ENCODE measurements at places on chromosomes 11 and 22.
A peak's percentile ranks its signal among the peaks of the same experiment; 100 is the strongest.

DNA sequence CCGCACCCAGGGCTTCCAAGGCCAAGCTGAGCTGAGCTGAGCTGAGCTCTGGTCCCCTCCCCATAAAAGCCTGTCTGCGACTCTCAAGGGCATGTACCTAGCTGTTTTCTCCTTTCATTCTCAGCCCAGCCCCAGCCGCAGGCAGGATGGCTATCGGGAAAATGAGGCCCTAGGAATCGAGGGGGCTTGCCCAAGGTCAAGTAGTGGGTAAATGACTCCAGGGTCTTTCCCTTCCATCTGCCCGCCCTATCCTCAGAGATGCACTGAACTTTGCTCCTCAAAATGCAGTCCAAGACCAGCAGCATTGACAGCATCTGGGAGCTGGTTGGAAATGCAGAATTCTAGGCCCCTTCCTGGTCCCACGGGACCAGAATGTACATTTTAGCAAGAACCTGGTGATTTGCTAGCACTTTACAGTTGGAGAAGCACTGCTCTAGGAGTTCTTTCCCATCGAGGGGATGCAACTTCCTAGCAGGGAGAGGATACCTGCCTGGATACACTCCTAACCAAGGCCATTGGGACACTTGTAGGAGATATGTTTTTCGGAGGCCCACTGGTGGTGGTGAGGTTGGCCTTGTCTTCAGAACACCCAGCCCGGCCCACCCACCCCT lies 43.2 kb upstream of the ACCSL start:
- no peak for DNase-seq

GRCh38 chr22:29147331-29147899 lies 58.3 kb upstream of the EMID1 start:
- DNase-seq, result no peak

- no peak for DNase-seq
Measured at GRCh38 chr11:44708523-44709280, 18.1 kb upstream of the TSPAN18 start.

- no peak for DNase-seq
Measured at GRCh38 chr11:67073908-67074307, 17.3 kb downstream of the RHOD start.

- no peak for DNase-seq
Measured at GRCh38 chr11:12968826-12969225, 40.3 kb upstream of the RASSF10 start.

DNA sequence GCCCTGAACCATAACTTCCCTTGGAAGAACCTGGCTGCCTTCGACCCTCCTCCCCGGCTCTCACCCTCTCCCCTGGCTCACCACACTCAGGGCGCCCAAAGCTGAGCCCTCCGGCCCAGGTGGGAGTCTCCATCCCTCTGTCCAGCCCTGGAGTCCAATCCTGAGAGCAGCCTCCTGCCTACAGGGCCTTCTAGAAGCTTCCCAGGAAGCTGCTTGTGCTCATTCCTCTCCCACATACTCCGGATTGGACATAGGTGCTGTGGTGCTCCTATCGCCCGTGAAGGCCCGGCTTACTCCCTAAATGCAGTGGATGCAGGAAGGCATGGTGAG lies 1332.0 kb downstream of the BRD1 start:
- DNase-seq, result no peak

GRCh38 chr11:26134481-26135355 lies 197.2 kb upstream of the ANO3 start:
- DNase-seq, result no peak

DNA sequence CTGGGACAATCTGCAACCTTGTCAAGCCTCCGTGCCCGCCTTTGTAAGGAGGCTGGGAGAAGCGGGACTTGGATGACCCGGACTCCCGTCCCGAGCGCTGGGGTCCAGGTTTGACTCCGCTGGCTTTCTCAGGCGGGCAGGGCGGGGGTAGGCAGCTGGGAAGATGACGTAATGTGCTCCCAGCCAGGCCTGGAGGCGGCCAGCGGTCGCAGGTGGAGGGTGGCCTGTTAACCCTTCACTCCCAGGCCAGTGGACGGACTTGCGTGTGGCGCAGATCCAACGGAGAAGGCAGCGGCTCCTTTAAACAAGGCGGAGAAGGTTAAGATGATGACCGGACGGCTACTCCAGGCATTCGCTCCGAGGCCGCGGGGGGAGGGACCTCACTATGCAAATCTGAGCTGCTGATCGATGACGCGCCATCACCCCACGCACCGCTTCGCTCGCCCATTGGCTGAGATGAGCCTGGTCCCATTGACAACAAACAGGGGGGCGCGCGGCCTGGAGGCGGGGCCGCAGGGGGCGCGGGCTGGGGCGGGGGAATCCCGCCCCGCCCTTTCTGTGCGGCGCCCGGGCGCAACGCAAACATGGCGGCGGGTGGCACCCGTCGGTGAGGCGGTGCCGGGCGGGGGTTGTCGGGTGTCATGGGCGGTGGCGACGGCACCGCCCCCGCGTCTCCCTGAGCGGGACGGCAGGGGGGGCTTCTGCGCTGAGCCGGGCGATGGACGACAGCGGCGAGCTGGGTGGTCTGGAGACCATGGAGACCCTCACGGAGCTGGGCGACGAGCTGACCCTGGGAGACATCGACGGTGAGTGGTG lies at the start of gene SREBF2:
Gene SREBF2, plus strand, starts transcription at position 553 of the 816 bp plus-strand sequence. Its CDS starts 166 bp downstream, at position 719.
- DNase-seq, result peak; percentile 100

- no peak for DNase-seq
Measured at GRCh38 chr11:44255406-44256071, 54.4 kb downstream of the ALX4 start.

GRCh38 chr11:69956669-69957190 lies 121.4 kb upstream of the ANO1 start:
- DNase-seq, result no peak

GRCh38 chr11:18100926-18101656 lies 4.8 kb downstream of the SAAL1 start:
- no peak for DNase-seq

DNA sequence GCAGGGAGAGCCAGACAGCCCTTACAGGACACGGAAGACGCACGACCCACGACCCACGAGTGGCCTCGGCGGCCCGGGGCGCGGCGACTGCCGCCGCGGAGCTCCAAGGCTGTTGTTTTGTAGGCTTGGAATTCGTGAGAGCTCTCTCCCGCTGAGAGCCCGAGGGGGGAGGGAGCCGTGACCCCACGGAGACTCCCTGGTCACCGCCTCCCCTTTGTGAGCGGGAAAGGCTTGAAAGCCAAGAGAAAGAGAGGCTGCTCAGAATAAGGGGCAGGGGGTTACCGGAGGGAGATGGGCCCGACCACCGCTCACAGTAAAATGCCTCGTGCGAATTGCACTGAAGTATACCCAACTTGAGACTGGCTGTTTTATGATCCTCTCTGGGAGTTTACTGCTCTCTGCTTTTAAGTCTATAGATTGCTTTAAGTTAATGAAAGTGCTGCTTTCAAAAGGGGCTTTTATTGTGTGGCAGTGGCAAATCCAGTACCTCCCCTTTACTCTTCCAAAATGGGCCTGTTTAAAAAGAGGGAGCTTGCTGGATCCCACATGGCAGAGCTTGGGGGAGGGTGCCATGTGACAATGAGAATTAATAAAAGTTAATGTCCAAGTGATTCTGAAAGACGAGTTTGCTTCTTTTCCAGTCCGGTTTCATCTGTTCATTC lies 2.9 kb downstream of the PKNOX2 start:
- DNase-seq, result no peak

DNA sequence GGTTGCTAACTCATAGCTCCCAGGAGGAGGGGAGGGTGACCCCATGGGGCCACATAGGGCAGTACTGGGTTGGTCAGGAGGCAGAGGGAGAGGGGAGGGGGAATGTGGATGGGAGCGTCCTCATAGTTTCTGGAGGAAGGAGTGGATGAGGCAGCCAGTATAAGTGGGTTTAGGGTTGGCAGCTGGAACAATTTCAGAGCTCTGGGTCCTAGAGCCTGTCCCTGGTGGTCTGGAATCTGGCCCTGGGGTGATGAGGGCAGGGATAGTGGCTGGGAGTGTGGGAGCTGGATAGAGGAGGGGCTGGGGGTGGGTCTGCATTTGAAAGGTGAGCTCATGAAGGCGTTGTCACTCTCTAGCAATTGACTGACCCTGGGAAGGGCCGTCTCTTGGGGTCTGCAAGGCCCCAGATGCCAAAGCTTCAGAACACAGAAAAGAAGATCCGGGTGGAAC lies 5.3 kb upstream of the MRGPRG start:
- no peak for DNase-seq

GRCh38 chr11:17635551-17635938 lies 83.8 kb upstream of the MYOD1 start:
- no peak for DNase-seq

DNA sequence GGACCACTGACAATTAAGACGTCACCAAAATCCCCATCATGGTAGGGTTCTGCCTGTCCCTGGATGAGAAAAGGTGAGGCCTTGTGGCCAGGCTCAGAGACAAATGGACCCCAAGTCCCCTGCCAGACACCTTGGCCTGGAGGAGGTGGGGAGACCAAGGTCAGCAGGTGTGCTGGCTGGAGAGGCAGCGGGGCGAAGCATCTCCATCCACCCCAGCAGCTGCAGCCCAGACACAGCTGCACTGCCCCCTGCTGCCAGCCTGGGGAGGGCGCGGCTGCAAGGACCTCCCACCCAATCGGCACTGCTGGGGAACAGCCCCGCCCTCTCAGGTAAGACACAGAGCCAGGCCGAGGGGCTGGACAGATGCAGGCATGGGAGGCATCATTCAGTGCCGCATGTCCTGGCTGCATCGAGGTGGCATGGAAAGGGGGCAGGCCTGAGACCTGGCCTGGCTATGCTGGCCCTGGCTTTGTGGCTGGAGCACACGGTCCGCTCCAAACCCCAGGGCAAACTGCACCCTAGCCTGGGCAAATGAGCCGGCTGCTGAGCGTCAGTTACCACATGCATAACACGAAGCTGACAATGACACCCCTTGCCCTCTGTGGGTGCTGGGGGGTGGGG lies 12.2 kb upstream of the MFNG start:
- no peak for DNase-seq

GRCh38 chr11:1876361-1877063 lies 15.2 kb downstream of the PRR33 start:
- DNase-seq, result peak; percentile 46

DNA sequence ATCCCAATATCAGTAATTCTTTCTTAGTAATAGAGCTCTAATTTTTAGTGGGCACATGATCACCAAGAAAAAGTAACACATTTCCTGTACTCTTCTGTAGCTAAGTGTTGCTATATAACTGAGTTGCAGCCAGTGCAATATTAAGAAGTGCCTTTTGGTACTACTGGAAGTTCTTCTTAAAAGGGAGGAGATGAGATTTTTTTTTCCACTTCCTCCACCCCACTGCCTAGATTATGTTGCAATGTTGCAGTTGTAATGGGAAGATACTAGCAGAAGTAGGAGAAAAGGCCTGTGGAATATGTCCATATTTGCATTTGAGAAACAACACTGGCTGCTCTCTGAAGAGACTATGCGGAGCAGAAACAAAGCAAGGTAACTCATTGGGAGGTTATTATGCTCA lies 280.6 kb upstream of the ANO5 start:
- no peak for DNase-seq

DNA sequence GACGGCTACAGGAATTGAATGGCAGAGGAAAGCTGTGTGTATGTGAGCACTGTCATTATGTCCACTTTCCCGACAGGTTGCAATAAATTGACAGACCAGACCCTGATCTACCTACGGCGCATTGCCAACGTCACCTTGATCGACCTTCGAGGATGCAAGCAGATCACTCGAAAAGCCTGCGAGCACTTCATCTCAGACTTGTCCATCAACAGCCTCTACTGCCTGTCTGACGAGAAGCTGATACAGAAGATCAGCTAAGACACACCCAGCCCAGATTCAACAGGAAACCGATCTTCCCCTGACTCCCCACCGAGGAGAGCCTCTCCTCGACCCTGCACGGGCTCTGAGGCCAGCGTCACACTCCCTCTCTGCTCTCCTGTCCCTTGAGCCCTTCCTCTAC lies 11.5 kb upstream of the GRK2 start:
- no peak for DNase-seq

DNA sequence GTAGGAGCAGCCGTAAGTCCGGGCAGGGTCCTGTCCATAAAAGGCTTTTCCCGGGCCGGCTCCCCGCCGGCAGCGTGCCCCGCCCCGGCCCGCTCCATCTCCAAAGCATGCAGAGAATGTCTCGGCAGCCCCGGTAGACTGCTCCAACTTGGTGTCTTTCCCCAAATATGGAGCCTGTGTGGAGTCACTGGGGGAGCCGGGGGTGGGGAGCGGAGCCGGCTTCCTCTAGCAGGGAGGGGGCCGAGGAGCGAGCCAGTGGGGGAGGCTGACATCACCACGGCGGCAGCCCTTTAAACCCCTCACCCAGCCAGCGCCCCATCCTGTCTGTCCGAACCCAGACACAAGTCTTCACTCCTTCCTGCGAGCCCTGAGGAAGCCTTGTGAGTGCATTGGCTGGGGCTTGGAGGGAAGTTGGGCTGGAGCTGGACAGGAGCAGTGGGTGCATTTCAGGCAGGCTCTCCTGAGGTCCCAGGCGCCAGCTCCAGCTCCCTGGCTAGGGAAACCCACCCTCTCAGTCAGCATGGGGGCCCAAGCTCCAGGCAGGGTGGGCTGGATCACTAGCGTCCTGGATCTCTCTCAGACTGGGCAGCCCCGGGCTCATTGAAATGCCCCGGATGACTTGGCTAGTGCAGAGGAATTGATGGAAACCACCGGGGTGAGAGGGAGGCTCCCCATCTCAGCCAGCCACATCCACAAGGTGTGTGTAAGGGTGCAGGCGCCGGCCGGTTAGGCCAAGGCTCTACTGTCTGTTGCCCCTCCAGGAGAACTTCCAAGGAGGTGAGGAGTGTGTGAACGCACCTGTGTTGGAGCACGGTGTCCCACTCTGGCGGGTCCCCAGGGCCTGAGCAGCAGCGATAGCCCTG lies at the start of gene TAGLN:
Gene TAGLN, plus strand, starts transcription at position 318 of the 863 bp plus-strand sequence. CDS start 3,644 bp downstream, outside the sequence.
- DNase-seq, result peak; percentile 54

DNA sequence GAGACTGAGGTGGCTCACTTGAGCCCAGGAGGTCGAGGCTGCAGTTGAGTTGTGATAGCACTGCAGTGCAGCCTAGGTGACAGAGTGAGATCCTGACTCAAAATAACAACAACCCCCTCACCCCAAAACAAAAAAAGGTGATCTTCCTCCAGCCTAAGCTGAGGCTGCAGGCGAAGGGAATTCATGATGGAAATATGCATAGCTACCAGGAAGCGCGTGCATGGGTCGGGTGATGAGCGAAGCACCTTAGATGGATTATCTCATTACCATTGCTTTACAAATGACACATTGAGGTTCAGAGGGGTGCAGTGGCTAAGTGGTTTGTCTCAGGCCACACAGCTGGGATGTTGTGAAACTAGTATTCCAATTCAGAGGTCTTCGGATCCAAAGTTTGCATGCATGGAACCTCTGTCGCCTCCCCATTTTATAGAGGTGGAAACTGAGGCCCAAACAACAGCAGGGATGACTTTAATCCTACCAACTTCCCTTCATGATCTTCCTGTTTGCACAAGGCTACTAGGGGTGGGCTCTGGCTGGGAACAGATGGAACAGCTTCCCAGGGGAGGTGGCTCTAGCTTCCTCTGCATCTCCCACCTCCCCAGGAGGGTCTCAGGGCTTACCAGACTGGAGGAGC lies 4.6 kb downstream of the SLC29A2 start:
- DNase-seq, result no peak

GRCh38 chr11:796565-797295 lies 1.4 kb downstream of the SLC25A22 start:
- no peak for DNase-seq

- no peak for DNase-seq
Measured at GRCh38 chr11:119797123-119797611, 68.2 kb upstream of the NECTIN1 start.

GRCh38 chr11:48007677-48008076 lies 27.3 kb downstream of the PTPRJ start:
- DNase-seq, result no peak

- DNase-seq, result peak; percentile 60
Measured at GRCh38 chr22:30005213-30005857, 74.9 kb upstream of the HORMAD2 start.

All from smooth muscle cell of the brain vasculature (primary cell).